ENCODE measurements at places on chromosomes 3 and 15.

- H3K4me3 ChIP-seq = peak overlapping the region; percentile 69
- peaks cover 82% of the 10 kb centered on the region for H3K4me1 ChIP-seq
- peak overlapping the region; percentile 81 for H3K27ac ChIP-seq
- peaks cover 84% of the 10 kb centered on the region for H3K27me3 ChIP-seq
- peak; percentile 93 for DNase-seq
- no peaks in the 10 kb centered on the region for H3K36me3 ChIP-seq
Observed at GRCh38 chr15:59998305-59998949, 5.7 kb upstream of the FOXB1 start.

DNA sequence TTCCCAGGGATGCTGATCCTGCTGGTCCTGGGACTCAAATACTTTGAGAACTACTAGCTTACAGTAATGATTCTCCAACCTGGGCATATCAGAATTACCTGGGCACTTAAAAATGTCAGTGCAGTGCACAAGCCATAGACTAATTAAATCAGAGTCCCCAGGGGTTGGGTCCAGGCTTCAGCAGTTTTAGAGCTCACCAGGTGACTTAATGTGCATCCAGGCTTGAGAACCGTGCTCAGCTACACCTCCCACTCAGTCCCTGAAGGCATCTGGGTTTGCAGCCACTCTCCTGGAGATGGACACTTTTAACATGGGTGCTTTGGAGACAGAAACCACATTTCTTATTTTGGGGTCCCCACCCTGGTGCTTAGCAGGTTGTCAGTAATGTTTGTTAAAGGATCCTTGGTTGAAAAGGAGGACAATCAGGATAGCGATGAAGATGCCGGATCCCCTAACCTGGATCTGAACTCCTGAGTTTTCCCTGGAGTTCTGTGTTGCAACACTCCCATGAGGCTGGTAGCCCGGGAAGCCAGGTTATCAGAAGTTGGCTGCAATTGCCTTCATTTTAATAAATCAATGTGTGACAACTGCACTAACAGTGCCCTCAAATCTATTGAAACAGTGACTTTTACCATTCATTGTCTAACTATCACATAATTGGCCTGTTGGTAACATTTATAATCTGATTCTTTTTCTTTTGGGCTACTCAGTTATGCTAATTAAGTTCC is 48.1 kb downstream of the BFSP2 start:
- no peak for DNase-seq
- H3K4me3 ChIP-seq = no peak overlapping the region
- H3K4me1 ChIP-seq = peaks cover 23% of the 10 kb centered on the region
- H3K27ac ChIP-seq = no peak overlapping the region
- no peaks in the 10 kb centered on the region for H3K27me3 ChIP-seq
- no peaks in the 10 kb centered on the region for H3K36me3 ChIP-seq

- H3K36me3 ChIP-seq = no peaks in the 10 kb centered on the region
- no peak overlapping the region for H3K27ac ChIP-seq
- H3K27me3 ChIP-seq = no peaks in the 10 kb centered on the region
Observed at GRCh38 chr3:107680698-107681097, 157.9 kb downstream of the BBX start.

- no peaks in the 10 kb centered on the region for H3K36me3 ChIP-seq
- no peak overlapping the region for H3K4me3 ChIP-seq
- H3K27me3 ChIP-seq = no peaks in the 10 kb centered on the region
- no peak overlapping the region for H3K27ac ChIP-seq
- peaks cover 34% of the 10 kb centered on the region for H3K4me1 ChIP-seq
Observed at GRCh38 chr15:70265466-70265978, 167.8 kb upstream of the TLE3 start.

DNA sequence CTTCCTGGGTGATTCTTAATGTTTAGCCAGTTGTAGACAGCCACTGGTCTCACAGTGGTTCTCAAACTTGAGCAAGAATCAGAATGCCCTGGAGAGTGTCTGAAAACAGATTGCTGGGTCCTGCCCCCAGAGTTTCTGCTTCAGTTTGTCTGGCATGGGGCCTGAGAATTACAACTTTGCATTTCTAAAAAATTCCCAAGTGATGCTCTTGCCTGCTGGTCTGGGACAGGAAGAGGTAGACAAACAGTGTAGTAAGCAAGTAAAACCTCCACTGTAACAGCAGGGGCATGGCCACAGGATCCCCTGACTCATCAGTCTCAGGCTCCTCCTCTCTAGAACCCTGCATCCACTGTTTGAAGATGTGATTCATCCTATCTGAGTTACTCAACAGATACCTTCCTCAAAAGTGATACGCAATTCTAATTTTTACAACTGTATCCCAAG is 36.5 kb downstream of the DZIP1L start:
- no peak overlapping the region for H3K27ac ChIP-seq
- no peaks in the 10 kb centered on the region for H3K27me3 ChIP-seq
- no peaks in the 10 kb centered on the region for H3K4me1 ChIP-seq
- no peaks in the 10 kb centered on the region for H3K36me3 ChIP-seq

- no peaks in the 10 kb centered on the region for H3K4me1 ChIP-seq
- no peak overlapping the region for H3K4me3 ChIP-seq
- no peaks in the 10 kb centered on the region for H3K27me3 ChIP-seq
- H3K36me3 ChIP-seq = peaks cover 2% of the 10 kb centered on the region
Observed at GRCh38 chr15:27514526-27514925, 543.5 kb downstream of the GABRG3 start.

- no peaks in the 10 kb centered on the region for H3K27me3 ChIP-seq
- no peaks in the 10 kb centered on the region for H3K36me3 ChIP-seq
- no peak overlapping the region for H3K27ac ChIP-seq
- H3K4me3 ChIP-seq = no peak overlapping the region
Observed at GRCh38 chr3:99808163-99808794, 9.4 kb upstream of the CMSS1 start.

- no peak overlapping the region for H3K4me3 ChIP-seq
- no peak overlapping the region for H3K27ac ChIP-seq
- H3K27me3 ChIP-seq = no peaks in the 10 kb centered on the region
- no peaks in the 10 kb centered on the region for H3K4me1 ChIP-seq
- DNase-seq = no peak
Observed at GRCh38 chr3:119418641-119419040, 44.8 kb downstream of the TMEM39A start.

DNA sequence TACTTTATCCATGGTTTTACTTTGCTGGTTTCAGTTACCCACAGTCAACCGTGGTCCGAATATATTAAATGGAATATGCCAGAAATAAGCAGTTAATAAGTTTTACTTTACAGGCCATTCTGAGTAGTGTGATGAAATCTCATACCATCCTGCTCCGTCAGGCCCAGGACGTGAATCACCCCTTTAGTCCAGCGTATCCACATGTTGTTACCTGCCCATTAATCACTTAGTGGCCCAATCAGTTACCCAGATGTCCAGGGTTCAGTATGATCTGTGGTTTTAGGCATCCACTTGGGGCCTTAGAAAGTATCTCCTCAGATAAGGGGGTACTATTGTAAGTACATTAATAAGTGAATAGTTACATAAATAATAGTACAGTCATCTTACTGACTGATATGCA is 88.0 kb downstream of the TTBK2 start:
- no peaks in the 10 kb centered on the region for H3K27me3 ChIP-seq
- no peaks in the 10 kb centered on the region for H3K36me3 ChIP-seq
- no peak overlapping the region for H3K27ac ChIP-seq
- no peak for DNase-seq
- no peak overlapping the region for H3K4me3 ChIP-seq
- H3K4me1 ChIP-seq = no peaks in the 10 kb centered on the region

DNA sequence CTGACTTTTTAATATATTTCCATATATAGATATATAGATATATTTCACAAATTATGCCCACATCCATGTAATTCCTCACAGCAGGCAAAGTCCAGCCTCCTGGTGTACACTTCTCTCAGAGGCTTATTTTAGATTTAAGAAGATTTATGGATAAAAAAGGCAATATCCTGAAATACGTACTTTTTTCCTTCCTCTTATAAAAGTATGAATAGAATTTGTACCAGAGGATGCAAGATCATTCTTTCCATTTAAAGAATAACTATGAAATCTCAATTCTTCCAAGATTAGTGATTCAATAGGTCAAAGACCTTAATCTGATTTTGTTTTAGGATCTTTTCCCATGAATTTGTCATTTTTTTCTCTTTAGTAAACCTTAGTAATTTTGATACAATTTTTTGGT is 597.9 kb upstream of the TBL1XR1 start:
- no peak overlapping the region for H3K27ac ChIP-seq
- H3K27me3 ChIP-seq = no peaks in the 10 kb centered on the region
- H3K4me3 ChIP-seq = no peak overlapping the region
- no peak for DNase-seq
- no peaks in the 10 kb centered on the region for H3K4me1 ChIP-seq

DNA sequence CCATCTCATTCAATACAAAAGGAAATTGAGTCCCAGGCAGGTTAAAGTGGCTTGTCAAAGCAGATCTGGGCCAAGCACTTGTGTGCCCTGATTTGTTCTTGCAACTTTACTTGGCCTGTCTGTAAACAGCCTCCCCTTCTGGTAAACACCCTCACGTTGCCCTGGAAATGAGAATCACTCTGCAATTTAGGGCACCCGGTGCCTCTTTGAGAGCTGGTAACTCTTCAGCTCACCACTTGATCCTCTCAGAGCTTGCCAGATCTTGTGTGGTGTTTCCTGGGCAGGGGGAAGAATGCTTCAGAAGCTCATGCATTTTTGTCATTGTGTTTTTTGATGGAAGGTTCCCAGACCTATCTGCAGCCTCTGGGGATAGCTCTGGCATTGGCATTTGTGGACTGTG is 11.3 kb downstream of the MED12L start:
- H3K36me3 ChIP-seq = no peaks in the 10 kb centered on the region
- no peak overlapping the region for H3K4me3 ChIP-seq
- DNase-seq = no peak
- H3K4me1 ChIP-seq = peaks cover 18% of the 10 kb centered on the region

GRCh38 chr3:119240101-119240590 is 532 bp downstream of the B4GALT4 start:
- DNase-seq = peak; percentile 73
- H3K4me3 ChIP-seq = peak overlapping the region; percentile 73
- peak overlapping the region; percentile 90 for H3K27ac ChIP-seq

DNA sequence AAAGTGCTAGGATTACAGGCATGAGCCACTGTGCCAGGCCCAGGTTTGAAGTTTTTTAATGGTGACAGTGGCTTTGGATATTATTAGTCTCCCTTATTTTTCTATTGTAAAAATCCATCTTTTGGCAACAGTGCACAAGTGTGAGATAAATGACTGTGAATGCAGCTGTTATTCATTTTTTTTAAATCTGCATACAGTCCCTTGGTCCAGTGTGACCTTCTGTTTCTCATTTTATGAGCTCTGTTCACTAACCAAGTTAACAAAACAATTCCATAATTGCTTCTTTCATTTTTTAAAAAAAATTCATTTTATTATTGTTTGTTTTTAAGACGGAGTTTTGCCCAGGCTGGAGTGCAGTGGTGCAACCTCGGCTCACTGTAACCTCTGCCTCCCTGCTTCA is 381.8 kb downstream of the NAALADL2 start:
- no peaks in the 10 kb centered on the region for H3K4me1 ChIP-seq
- no peak for DNase-seq
- no peak overlapping the region for H3K27ac ChIP-seq
- no peaks in the 10 kb centered on the region for H3K27me3 ChIP-seq

DNA sequence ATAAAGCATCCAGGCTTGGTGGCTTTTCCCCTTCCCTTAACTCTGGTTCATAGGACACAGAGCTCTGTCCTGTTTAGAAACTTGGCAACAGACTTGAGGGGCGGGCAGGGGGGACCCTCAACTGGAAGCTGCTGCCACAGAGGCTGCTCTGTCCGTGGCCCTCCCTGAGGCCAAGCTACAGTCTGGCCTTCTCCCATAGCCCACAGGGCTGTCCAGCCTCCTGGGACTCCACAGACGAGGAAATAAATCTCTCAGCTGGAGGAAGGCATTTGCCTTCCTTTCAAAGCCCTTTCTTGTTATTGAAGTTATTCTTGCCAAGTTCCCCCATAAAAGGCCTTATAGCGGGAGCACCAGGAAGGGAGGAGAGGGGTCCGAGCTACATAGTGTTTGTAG is 248.8 kb upstream of the TPM1 start:
- H3K4me1 ChIP-seq = peaks cover 26% of the 10 kb centered on the region
- no peak overlapping the region for H3K4me3 ChIP-seq
- H3K27me3 ChIP-seq = no peaks in the 10 kb centered on the region
- DNase-seq = no peak
- no peaks in the 10 kb centered on the region for H3K36me3 ChIP-seq

- H3K4me3 ChIP-seq = no peak overlapping the region
- no peak overlapping the region for H3K27ac ChIP-seq
- H3K4me1 ChIP-seq = peaks cover 11% of the 10 kb centered on the region
- DNase-seq = no peak
- H3K27me3 ChIP-seq = no peaks in the 10 kb centered on the region
- H3K36me3 ChIP-seq = no peaks in the 10 kb centered on the region
Observed at GRCh38 chr3:114874522-114874971, 272.5 kb downstream of the ZBTB20 start.

DNA sequence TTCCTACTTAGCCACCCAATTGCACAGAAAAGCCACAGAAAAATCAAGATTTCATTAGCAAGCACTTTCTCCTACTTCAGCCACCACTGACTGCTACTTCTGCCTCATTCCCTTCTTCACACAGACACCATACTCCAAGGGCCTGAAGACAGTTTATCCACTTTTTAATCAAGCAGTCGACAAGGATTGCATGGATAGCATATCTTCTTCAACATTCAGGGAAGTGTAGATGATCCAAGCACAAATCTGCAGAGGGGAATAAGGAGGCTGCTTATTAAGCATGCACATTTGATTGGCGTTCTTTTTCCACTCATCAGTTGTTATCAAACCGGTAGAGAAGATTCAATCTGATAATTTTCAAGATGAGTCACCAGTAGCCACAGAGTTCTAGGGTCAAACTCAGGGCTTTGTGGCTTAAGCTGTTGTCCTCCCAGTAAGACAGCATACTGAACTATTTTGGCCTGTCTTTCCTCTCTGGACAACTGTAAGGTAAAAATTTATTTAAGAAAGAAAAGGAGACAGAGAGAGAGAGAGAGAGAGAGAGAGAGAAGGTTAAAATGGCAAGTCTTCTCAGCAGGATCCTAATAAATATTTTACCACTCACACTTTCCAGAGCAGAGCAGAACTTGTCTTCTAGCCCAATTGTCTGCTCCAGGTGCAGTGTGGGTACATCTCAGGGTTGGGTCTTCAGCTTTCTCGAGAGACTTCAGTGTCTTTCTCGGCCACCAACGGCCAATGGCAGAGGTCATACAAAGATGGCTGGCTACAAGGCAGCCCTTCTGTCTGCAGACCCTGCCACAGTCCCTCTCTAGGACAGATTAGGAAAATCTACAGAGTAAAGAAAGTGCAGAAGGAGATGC is 80.6 kb upstream of the BHLHE40 start:
- no peaks in the 10 kb centered on the region for H3K36me3 ChIP-seq
- H3K4me1 ChIP-seq = peaks cover 3% of the 10 kb centered on the region
- no peak overlapping the region for H3K27ac ChIP-seq
